Mesothelial cell of epicardium (in vitro differentiated cells): ENCODE measurements at places on chromosomes 11 and 22. TPM values are rescaled to one million over a fixed set of nuclear protein-coding genes. Genes with fewer than 3 reads are reported as not detected.

DNA sequence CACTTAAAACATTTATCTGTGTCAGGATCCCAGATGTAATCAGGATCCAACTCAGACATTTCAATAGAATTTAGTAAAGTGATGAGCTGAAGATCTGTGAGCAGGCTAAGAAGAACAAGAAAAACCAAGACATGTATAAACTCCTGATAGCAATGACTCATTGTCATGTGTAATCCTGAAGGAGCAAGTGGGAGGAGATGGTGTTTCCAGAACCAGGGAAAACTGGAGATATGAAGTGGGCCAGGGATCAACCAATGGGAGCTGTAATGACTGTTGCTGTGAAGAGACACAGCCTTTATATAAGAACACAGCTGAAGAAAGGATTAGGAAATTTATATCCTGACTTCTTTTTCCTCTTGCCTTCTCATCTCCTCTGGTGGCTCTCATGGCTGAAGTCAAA lies 682.5 kb upstream of the ARHGAP42 start:
- no peak for DNase-seq

KCTD14 gene
- 5.4 to 6.4 TPM (median 5.4 TPM) in 3 replicates for total RNA-seq

NAA40 gene
- 50.7 to 53.7 TPM (median 51.4 TPM) in 3 replicates for total RNA-seq

GRCh38 chr11:49213026-49213560 lies 4.7 kb upstream of the FOLH1 start:
- DNase-seq = no peak

- DNase-seq = no peak
Measured at GRCh38 chr11:124233376-124233775, 7.5 kb upstream of the OR8G1 start.
